Amniotic epithelial cell (primary cell): ENCODE measurements at places on chromosomes 11 and 22.
A peak's percentile ranks its signal among the peaks of the same experiment; 100 is the strongest.

DNA sequence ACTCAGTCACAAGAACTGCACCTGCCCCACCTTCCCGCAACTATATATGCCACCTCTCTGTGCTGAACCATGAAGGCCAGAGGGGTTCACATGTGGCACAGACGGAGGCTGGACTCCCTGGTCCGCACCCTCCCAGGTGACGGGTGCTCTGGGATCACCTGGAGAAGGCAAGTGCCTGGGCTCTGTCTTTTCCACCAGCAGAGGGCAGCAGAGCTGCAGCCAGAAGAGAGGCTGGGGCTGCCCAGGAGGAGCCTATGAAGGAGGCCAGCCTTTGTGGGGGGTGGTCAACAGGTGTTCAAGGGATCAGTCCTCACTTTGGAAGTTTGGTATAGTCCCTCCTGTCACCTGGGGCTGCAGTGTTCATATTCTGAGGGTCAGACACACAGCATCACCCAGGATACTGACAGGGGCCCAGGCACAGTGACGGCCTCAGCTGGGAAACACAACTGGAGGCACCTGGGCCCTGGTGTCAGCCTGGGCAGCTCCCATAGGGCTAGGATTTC, 39.2 kb upstream of the IGLL5 start:
- peak; percentile 34 for DNase-seq

GRCh38 chr11:117914991-117915618, 14.1 kb downstream of the TMPRSS13 start:
- DNase-seq = no peak

GRCh38 chr22:33969045-33969444, 48.8 kb upstream of the LARGE1 start:
- no peak for DNase-seq

DNA sequence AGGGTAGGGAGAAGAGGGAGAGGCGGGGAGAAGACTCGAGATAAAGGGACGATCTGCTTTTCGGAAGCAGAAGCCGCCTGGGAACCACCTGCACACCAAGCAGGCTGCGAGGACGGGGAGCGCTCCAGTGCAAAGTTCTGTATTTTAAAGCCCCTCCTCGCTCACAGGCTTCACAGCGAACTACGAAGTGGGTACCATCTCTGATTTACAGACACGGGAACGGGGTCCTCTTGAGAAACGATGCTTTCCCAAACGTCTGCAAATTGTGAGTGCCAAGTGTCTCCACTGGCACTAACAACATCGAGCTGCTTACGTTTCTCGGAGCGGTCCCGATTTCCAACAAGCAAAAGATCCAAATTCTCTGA, 700 bp upstream of the STX3 start:
- DNase-seq = peak; percentile 15

- DNase-seq = peak; percentile 87
Measured at GRCh38 chr11:86678823-86679222, 6.4 kb upstream of the ME3 start.

DNA sequence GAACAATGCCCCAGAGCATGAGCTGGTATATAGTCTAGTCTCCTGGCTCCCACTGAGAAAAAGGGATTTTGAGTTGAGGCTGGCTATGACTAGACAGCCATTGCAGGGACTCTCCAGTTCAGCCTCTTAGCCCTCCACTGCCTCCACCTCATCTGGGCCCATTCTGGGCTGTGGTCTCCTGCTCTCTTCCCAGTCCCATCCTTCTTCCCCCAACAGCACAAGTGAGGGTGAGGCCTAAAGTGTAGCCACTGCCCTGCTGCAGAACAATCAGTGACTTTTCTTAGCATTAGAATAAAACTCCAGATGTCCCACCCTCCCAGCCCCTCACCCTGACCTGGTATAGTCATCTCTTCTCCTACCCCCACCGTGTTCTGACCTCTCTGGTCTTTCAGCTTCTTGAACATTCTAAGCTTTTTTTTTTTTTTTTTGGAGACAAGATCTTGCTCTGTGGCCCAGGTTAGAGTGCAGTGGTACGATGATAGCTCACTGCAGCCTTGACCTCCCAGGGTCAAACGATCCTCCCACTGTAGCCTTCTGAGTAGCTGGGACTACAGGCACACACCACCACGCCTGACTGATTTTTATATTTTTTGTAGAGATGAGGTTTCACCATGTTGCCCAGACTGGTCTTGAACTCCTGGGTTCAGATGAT, 4.3 kb downstream of the MED15 start:
- DNase-seq = no peak
